ENCODE measurements at places on chromosomes 6 and 20. TPM values are rescaled to one million over a fixed set of nuclear protein-coding genes. Genes with fewer than 3 reads are reported as not detected.

Gene CALHM5
- 8.7 TPM for total RNA-seq

Gene CCN2
- total RNA-seq: 25.3 TPM

Gene ELOVL4
- total RNA-seq: 5.6 TPM

Gene MAFB
- total RNA-seq: under 0.01 TPM

Gene MLN
- total RNA-seq: not detected

Gene SEMG1
- not detected for total RNA-seq

Gene NOP56
- 118 TPM for total RNA-seq

Gene TMEM151B
- total RNA-seq: not detected

Gene SLC17A3
- not detected for total RNA-seq

Gene ADGB
- total RNA-seq: not detected

Gene VGLL2
- not detected for total RNA-seq

Gene OPN5
- not detected for total RNA-seq

Gene CAGE1
- total RNA-seq: 0.09 TPM

Gene HECA
- total RNA-seq: 10.0 TPM

Gene FAM217A
- total RNA-seq: not detected

Gene SNAP25
- 3.7 TPM for total RNA-seq

Gene OXT
- 0.18 TPM for total RNA-seq

Gene COL21A1
- 6.7 TPM for total RNA-seq

Gene PRDM13
- not detected for total RNA-seq

Gene MUC21
- total RNA-seq: not detected

Gene HUS1B
- total RNA-seq: 0.83 TPM

Gene PRL
- not detected for total RNA-seq

Gene DEFB128
- not detected for total RNA-seq
